ENCODE measurements at places on chromosomes 5 and 9.

DNA sequence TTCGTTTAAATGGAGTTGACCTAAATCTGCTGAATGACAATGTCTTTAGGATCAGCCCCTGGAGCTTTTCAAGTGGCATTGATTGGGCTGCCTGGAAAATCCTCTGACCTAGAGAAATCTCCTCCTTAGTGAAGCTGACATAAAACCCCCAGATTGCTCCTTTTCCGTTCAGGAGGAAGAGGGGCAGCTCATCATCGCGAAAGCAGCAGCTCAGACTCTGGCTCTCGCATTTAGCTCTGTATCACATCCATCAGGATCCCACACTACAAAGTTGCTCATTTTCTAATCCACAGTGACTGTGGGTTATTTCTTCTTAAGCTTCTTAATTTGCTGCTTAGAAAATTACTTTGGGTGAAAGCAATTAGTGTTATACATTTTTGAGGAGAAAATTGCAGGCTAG, 373.7 kb downstream of the ENC1 start:
- H3K36me3 ChIP-seq: no peaks in the 10 kb centered on the region
- peaks cover 3% of the 10 kb centered on the region for H3K4me1 ChIP-seq
- no peak for DNase-seq

GRCh38 chr9:35661756-35662350, 3.1 kb downstream of the ARHGEF39 start:
- no peak for DNase-seq
- H3K4me1 ChIP-seq: peaks cover 25% of the 10 kb centered on the region
- peaks cover 36% of the 10 kb centered on the region for H3K36me3 ChIP-seq
- no peaks in the 10 kb centered on the region for H3K27me3 ChIP-seq
- H3K4me3 ChIP-seq: no peak overlapping the region

GRCh38 chr9:69759021-69759420, 790 bp downstream of the PTAR1 start:
- H3K4me3 ChIP-seq: peak overlapping the region; percentile 89
- H3K27ac ChIP-seq: peak overlapping the region; percentile 73
- peaks cover 6% of the 10 kb centered on the region for H3K4me1 ChIP-seq
- no peaks in the 10 kb centered on the region for H3K27me3 ChIP-seq
- no peaks in the 10 kb centered on the region for H3K36me3 ChIP-seq
- peak; percentile 30 for DNase-seq

GRCh38 chr5:179730852-179731251, 1.8 kb upstream of the MAML1 start:
- H3K4me3 ChIP-seq: no peak overlapping the region
- no peaks in the 10 kb centered on the region for H3K27me3 ChIP-seq
- DNase-seq: no peak
- H3K36me3 ChIP-seq: peaks cover 71% of the 10 kb centered on the region

- no peak for DNase-seq
- H3K4me1 ChIP-seq: no peaks in the 10 kb centered on the region
- peaks cover 40% of the 10 kb centered on the region for H3K36me3 ChIP-seq
Measured at GRCh38 chr9:98104445-98104881, 14.6 kb downstream of the TRIM14 start.

GRCh38 chr9:14277244-14277643, 36.7 kb downstream of the NFIB start:
- H3K27ac ChIP-seq: peak overlapping the region; percentile 63
- peaks cover 71% of the 10 kb centered on the region for H3K4me1 ChIP-seq
- peak overlapping the region; percentile 54 for H3K4me3 ChIP-seq
- DNase-seq: peak; percentile 83
- peaks cover 17% of the 10 kb centered on the region for H3K36me3 ChIP-seq

GRCh38 chr5:26530305-26530704, 508.1 kb downstream of the CDH9 start:
- DNase-seq: no peak
- H3K36me3 ChIP-seq: no peaks in the 10 kb centered on the region
- no peaks in the 10 kb centered on the region for H3K4me1 ChIP-seq

DNA sequence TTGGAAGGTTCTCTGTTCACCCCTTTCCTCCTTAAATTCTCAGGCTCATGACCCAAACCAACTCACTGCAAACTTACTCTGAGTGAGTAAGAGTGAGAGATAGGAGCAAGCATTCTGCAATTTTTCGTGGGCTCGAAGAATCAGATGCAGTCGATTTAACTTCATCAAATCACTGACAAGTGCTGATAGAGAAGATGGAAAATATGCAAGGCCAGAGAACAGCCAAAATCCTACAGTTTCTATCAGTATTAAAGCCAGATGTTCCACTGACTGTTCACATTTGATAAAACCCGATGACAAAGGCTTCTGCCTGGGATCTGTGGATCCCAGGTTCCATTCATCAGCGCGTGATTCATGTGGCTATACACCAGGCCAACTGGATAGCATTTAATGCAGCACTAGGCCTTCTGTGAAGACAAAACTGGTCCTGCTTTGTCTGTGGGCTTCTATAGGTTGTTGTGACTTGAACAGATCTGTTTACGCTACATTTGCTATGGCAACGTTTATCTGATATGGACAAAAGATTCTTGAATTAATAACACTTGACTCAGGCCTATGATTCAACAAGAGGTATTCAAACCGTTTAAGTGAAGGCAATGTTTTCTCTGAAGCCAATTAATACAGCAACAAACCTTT, 251.2 kb downstream of the NFIB start:
- H3K4me3 ChIP-seq: no peak overlapping the region
- no peak for DNase-seq
- H3K27me3 ChIP-seq: no peaks in the 10 kb centered on the region
- no peak overlapping the region for H3K27ac ChIP-seq
- H3K4me1 ChIP-seq: no peaks in the 10 kb centered on the region

DNA sequence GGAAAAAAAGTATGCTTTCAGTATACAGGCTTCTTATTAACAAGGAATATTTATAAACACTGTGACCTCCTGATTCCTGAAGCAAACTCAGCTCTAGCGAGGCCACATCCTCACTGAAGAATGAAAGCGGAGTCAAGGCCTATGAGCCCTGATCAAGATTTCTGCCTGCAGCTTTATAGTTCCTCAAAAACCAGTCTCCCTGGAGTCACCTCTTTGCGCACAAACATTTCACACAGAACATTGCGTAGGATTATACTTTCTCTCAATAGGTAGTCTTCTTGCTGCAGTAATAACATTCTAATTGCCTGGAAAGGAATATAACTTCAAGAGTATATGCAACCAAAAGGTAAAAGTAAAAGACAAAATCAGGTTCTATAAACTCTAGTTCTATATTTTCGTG, 62.9 kb downstream of the SLC24A2 start:
- no peak overlapping the region for H3K4me3 ChIP-seq
- no peak overlapping the region for H3K27ac ChIP-seq
- peaks cover 22% of the 10 kb centered on the region for H3K27me3 ChIP-seq
- H3K36me3 ChIP-seq: no peaks in the 10 kb centered on the region
- H3K4me1 ChIP-seq: no peaks in the 10 kb centered on the region
- no peak for DNase-seq
